Stimulated activated CD8-positive, alpha-beta memory T cell treated with anti-CD3 and anti-CD28 coated beads, Interleukin-7, amount 100 ng/mL, for 24 hours (primary cell): ENCODE measurements at places on chromosomes 13 and 19.

DNA sequence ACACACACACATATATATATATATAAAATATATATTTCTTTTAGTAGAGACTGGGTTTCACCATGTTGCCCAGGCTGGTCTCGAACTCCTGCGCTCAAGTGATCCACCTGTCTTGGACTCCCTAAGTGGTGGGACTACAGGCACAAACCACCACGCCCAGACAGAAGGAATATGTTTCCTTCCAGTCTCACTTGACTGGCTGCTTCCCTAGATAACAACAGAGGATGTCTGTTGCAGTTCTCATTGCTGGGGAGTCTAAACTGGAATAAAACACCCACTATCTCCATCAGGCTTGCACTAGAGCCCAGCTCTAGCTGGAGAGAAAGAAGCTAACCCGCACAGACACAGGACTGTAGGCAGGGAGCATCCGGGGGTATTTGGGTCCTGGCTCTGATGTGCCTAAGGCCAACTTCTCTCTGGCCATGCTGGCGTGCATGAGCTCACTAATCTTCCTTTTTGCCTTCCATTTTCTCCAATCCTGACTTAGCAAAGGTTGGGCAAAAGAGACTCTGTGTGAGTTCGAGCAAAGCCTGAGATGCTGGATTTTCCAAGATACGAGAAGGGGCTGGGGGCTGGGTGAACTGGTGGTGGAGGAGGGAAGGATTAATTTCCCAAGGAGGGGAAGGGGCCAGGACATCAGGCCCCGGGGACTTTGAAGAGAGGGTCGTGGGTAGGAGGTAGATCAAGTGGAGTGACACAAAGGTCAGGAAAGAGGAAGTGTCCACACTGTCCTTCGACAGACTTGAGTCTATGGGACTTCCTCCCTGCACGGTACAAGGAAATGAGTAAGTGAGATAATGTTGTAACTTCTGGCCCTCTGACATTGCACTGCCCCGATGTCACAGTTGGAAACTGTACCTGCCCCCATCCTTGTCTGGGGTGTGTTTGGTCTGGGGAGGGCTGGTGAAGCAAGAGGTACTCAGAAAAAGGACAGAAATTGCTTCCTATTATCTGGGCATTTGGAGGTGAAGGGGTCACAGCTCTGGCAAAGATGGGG lies 22.5 kb upstream of the ALOX5AP start:
- DNase-seq, result no peak

GRCh38 chr13:60395971-60396782 lies 843 bp upstream of the TDRD3 start:
- DNase-seq, result peak; percentile 75

DNA sequence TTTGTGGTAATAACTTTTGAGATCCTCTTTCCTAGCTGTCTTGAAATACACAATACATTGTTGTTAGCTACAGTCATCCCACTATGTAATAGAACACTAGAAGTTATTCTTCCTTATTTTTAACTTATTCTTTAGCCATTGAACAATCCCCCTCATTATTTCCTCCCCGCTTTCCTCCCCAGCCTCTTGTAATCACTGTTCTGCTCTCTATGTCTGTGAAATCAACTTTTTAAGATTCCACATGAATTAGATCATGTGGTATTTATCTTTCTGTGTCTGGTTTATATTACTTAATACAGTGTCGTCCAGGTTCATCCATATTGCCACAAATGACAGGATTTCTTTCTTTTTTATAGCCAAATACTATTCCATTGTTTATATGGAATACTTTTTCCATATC lies 72.9 kb downstream of the SLC10A2 start:
- DNase-seq, result no peak

- no peak for DNase-seq
These were observed 44.6 kb upstream of the GRTP1 start for GRCh38 chr13:113408562-113408961.

GRCh38 chr13:29165840-29166239 lies 345.7 kb downstream of the MTUS2 start:
- DNase-seq, result no peak

- no peak for DNase-seq
These were observed 87.5 kb upstream of the CSNK1A1L start for GRCh38 chr13:37192956-37193355.

GRCh38 chr13:41722684-41723535 lies 238.0 kb downstream of the VWA8 start:
- no peak for DNase-seq
